ENCODE measurements at places on chromosomes 6 and 20. TPM values are rescaled to one million over a fixed set of nuclear protein-coding genes. Genes with fewer than 3 reads are reported as not detected.

DPPA5 gene
- polyA plus RNA-seq = not detected

- H3K36me3 ChIP-seq = no peaks in the 10 kb centered on the region
- no peak overlapping the region for H3K27ac ChIP-seq
- H3K4me1 ChIP-seq = no peaks in the 10 kb centered on the region
- peak; percentile 83 for DNase-seq
- H3K4me3 ChIP-seq = no peak overlapping the region
Observed at GRCh38 chr6:39088331-39088730, 26.7 kb downstream of the SAYSD1 start.

- peak overlapping the region; percentile 87 for H3K4me3 ChIP-seq
- H3K27me3 ChIP-seq = no peaks in the 10 kb centered on the region
- H3K36me3 ChIP-seq = no peaks in the 10 kb centered on the region
- peak; percentile 46 for DNase-seq
Observed at GRCh38 chr6:111481836-111482187, 1.2 kb downstream of the REV3L start.

DNA sequence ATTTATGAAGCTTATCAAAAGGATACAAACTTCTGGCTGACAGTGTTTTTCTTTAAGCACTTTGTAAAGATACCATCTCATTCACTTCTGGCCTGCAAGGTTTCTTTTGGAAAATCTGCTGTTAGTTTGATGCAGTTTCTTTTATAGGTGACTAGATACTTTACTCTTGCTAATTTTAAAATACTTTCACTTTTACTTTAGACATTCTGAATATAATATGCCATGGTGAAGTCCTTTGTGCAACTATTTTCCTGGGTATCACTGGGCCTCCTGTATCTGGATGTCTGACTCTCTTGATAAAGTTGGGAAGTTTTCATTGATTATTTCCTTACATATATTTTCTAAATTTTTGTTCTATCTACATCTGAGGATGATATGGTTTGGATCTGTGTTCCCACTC is 29.0 kb upstream of the ZNF337 start:
- no peaks in the 10 kb centered on the region for H3K4me1 ChIP-seq
- no peaks in the 10 kb centered on the region for H3K36me3 ChIP-seq
- no peak overlapping the region for H3K4me3 ChIP-seq
- no peak for DNase-seq
- H3K27ac ChIP-seq = no peak overlapping the region
- H3K27me3 ChIP-seq = no peaks in the 10 kb centered on the region

- no peak overlapping the region for H3K4me3 ChIP-seq
- no peak overlapping the region for H3K27ac ChIP-seq
- peaks cover 13% of the 10 kb centered on the region for H3K4me1 ChIP-seq
- DNase-seq = no peak
- H3K27me3 ChIP-seq = no peaks in the 10 kb centered on the region
Observed at GRCh38 chr20:62822788-62823651, 6.2 kb downstream of the COL9A3 start.

Data from fibroblast of lung (primary cell).